Activated naive CD8-positive, alpha-beta T cell treated with anti-CD3 and anti-CD28 coated beads, Interleukin-2, amount 50 U/mL, for 24 hours (primary cell): ENCODE measurements at places on chromosomes 5 and 9.

- DNase-seq: no peak
These were observed 13.6 kb downstream of the NTNG2 start for GRCh38 chr9:132175431-132175830.

- no peak for DNase-seq
These were observed 249.7 kb downstream of the ARHGAP26 start for GRCh38 chr5:143019614-143020515.

- no peak for DNase-seq
These were observed 57.3 kb upstream of the KLF4 start for GRCh38 chr9:107546859-107547258.

- peak; percentile 67 for DNase-seq
These were observed 19.2 kb upstream of the CD180 start for GRCh38 chr5:67215519-67216471.

GRCh38 chr9:14393418-14393817 is 79.5 kb upstream of the NFIB start:
- no peak for DNase-seq

DNA sequence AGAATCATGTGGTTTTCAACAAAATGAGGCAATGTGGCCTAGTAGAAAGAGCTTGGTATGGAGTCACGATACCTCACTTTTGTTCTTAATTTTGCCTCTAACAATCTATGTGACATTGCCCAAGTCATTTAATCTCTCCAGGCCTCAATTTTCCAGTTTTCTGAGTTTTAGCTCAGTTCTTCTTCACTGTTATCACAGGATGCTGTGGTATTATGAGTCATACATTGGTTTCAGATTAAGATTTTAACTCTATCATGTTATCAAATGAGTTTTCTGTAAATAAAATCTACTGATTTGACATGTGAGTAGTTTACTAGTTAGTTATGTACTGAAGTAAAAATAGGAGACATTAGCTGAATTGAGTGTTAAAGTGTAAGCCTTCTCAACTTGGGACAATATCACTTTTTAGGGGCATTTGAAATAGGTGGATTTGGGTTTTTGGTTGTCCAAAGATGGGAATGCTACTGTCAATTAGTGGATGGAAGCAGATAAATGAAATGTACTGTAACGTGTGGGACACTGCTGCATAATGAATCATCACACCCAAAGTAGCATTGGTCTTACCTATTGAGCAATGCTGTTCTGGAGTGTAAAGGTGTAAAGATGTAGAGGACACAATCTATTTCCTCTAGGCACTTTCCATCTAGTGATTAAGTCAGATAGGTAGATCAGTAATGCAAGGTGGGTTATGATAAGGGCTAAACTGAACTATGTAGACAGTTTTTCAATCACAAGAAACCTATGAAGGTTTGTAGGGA is 73.3 kb downstream of the NNT start:
- no peak for DNase-seq

DNA sequence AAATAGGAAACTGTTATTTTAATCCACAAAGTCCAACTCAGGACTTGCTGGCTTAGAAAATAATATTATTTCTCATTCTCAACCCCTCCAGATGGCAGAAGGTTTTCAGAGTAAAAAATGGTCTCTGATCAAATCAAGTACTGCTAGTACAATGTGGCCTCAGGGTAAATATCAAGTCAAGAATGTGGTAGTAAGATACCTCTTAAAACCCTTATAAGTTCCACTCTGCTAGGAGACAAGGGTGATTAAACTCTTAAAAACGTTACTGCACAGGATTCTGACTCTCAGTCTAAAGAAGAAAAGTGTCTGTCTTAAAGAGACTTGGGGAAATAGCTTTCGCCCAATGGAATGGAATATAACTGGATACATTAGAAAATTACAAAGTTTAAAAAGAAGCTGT is 120.8 kb upstream of the PDE4D start:
- no peak for DNase-seq

DNA sequence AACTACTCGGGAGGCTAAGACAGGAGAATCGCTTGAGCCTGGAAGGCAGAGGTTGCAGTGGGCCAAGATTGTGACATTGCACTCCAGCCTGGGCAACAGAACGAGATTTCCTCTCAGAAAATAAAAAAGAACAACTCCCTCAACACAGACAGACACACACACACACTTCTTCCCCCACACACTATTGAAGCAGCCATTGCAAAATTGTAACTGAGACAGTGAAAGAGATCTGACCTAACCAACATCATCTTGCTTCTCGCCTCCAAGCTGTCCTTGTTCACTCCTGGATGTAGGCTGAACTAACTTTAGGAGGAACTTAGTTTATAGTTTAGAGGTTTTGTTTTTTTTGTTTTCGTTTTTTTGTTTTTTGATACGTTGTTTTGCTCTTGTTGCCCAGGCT is 13.0 kb upstream of the PLIN2 start:
- no peak for DNase-seq

DNA sequence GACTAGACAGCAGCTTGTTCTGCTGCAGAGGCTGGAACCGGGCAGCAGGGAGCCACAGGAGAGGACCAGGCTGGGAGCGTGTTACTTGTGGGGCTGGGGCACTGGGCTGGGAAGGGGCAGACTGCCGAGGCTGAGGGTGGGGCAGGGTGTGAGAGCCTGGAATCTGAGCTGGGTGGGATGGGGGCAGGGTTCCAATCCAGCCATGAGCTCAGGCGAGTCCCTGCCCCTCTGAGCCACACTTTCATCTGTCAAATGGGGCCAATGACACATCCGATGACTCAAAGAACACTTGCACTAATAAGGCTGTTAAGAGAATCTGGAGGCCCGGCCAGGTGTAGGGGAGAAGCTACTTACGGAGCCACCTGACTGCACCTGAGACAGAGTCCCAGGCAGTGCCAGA is 18.7 kb upstream of the WDR38 start:
- DNase-seq: no peak

DNA sequence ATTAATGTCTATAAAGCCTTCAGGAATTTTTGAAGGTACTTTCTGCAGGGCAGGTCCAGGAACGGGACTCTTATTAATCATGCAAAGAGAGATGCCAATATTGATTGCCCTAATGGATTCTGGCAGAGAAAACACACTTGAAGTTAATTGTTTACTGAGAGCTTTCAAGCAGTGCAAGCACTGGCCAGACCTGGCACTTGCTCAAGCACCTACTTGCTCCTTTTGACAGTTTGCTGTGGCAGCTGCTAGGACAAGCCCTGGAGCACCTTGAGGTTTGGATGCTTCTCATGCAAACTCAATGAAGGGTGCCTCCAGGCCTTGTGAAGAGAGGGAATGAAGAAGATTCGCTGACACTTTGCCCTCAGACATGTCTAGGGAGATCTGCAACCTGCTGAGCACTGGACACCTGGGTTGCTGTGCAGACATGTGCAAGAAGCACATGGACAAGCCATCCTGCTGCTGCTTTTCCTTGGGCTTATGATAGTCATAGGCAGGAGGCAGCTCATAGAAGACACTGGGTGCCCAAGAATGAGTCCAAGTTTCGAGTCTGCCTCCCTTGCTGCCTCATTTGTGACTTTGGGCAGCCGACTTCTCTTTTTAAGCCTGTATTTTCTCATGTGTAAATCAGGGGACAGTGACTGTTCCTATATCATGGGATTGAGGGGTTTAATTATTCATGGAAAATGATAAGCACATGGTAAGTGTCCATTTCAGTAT is 88.8 kb upstream of the EQTN start:
- no peak for DNase-seq
